ENCODE measurements at places on chromosomes 5 and 9.

DNA sequence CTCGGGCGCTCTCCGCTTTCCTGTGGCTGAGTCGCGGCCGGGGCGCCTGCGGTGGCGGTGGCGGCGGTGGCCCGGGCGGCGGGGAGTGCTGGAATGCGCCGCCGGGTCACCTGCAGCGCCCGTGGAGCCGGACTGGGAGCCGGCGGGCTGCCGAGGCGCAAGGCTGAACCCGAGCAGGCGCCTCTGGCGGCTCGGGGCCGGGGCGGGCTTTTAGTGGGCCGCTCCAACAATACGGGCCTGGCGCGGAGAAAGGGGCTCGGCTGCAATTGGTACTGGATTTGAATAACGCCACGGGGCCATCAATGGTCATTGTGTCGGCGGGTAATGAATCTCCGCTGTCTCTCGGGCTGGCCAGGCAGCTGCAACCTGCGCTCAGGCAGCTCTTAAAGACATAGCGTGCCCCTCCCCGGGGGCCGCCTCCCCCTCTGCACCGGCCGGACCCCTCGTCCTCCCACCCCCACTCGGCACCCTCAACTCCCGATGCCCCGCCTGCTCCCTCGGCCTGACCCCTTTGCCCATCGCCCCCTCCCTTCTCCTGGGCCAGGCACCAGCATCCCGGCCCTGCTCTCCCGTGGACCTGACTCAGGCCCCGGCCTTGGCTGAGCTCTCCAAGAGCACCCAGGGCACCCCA lies 22.1 kb downstream of the URM1 start:
- DNase-seq = no peak

DNA sequence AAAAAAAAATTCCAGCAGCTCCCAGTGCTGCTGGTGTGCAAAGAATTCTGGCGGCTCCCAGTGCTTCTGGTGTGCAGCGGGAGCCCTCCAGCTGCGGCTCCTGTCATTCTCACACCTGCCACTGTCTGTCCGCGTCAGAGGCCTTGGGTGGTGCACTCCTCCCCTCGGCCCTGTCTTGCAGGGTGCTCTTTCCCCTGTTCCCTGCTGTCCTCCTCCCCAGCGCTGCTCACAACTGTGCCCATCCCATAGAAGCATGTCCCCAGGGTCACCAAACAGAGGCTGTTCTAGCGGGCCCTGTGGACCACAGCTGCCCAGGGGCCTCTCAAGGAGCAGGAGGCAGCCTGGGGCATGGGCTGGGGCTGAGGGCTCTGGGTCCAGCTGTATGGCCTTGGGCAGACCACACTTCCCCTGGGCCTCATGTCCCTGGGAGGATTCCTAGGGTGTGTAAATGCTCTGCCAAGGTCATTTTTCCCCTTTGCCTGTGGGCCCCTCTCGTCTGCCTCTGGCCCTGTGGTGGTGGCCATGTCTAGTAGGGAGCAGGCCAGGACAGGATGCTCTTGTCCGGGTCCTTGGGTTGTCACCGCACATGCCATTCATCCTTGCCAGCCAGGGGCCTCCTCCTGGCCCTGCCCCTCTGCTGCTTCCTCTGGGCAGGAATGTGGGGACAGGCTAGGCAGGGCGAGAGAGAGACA lies 68.2 kb downstream of the PHF2 start:
- DNase-seq = no peak

DNA sequence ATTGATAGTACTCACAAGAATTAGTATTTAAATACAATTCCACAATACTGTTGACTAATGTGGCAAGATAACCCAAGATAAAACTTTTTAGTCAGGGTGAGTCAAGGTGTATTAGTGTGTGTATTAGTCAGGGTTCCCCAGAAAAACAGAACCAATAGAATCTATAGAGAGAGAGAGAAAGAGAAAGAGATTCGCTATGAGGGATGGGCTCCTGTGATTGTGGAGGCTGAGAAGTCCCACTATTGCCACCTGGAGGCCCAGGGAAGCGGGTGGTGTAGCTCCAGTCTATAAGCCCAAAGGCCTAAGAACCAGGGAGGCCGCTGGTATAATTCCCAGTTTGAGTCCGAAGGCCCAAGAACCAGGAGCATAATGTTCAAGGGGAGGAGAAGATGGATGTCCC lies 10.0 kb upstream of the SHISAL2B start:
- DNase-seq = no peak

GRCh38 chr5:1555011-1555807 lies 31.4 kb upstream of the LPCAT1 start:
- peak; percentile 63 for DNase-seq

GRCh38 chr5:169174923-169175322 lies 126.0 kb downstream of the SLIT3 start:
- DNase-seq = no peak

DNA sequence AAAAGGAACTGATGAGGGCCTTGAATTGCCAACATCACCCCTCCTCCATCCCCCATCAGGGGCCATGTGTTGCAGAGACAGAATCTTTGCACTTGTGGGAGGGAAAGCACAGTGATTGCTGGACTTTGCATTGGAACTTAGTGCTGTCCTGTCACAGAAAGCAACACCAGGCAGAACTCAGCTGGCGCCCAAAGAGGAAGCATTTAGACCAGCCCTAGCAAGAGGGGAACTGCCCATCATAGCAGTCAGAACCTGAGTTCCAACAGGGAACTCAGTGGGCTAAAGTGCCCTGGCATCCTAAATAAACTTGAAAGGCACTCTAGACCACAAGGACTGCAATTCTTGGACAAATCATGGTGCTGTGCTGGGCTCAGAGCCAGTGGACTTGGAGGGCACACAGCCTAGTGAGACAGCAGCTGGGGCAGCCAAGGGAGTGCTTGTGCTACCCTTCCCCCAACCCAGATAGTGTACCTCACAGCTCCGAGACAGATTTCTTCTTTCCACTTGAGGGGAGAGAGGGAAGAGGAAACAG lies 128.1 kb downstream of the ACTL7B start:
- DNase-seq = no peak

DNA sequence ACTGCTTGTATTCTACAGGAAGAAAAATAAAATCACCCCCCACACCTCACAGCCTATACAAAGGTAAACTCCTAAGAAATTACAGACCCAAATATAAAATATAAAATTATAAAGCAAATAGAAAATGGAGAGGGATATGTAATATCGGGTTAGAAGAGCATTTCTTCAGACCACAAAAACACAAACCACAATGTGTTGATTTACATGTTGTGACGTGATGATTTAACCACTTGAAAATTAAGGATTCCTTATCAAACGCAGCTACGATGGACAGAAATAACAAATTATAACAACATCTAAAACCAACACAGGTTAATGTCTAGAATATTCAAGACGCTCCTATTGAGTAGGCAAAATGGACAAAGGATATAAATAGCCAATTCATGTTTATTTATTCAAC lies 26.3 kb downstream of the SSBP2 start:
- DNase-seq = no peak

- no peak for DNase-seq
Observed at GRCh38 chr9:111253742-111254437, 76.1 kb downstream of the OR2K2 start.

GRCh38 chr5:155311721-155312120 lies 298.2 kb downstream of the KIF4B start:
- no peak for DNase-seq

GRCh38 chr5:3216386-3216785 lies 379.2 kb upstream of the IRX1 start:
- DNase-seq = no peak

- peak; percentile 39 for DNase-seq
Observed at GRCh38 chr9:75889977-75890471, 449 bp upstream of the PCSK5 start.

DNA sequence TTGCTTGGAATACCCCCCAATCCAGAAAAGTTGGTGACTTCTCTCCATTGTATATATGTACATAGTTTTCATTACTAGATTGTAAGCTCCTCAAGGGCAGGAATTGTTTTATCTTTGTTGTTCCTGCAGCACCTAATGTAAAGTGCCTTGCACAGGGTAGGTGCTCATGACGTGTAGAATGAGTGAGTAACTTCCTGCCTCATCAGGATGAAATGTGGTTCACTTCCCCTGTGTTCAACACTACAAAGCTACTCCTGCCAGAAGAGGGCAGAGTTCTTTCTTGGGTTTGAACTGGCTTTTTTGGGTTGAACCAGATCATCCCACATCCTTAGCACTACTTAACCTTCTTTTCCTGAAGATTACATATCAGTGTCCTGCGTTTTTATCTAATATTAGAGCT lies 23.9 kb downstream of the GTF3C4 start:
- no peak for DNase-seq

GRCh38 chr5:34708777-34709176 lies 52.6 kb downstream of the RAI14 start:
- DNase-seq = no peak

- DNase-seq = no peak
Observed at GRCh38 chr5:125492977-125493376, 746.5 kb upstream of the ZNF608 start.

GRCh38 chr5:73615085-73615484 lies 10.9 kb upstream of the ARHGEF28 start:
- DNase-seq = no peak

DNA sequence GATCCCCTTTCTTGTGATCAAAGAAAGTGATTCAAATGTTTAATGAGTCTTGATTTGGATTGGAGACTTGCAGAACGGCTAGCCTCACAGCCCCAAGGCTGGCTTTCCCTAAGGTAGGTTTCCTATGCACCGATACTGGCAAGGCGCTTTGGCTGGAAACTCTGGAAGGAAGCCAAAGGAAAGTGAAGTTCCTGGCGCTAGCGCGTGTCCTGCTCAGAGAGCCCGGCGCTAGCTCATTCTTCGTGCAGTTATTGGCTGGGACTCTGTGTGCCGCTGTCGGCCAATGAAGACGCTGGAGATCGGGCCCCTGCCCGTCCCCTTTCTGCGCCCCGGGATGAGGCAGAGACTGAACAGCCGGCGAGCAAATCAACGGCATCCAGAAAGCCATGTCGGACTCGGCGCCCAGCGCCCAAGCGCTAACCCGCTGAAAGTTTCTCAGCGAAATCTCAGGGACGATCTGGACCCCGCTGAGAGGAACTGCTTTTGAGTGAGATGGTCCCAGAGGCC lies at the start of gene PCDHGC3:
Gene PCDHGC3, plus strand, starts transcription at position 342 of the 507 bp plus-strand sequence. Its CDS starts 151 bp downstream, at position 493.
- peak; percentile 44 for DNase-seq

- no peak for DNase-seq
Observed at GRCh38 chr9:72996114-72996513, 43.3 kb upstream of the ALDH1A1 start.

GRCh38 chr5:127508644-127509373 lies 8.6 kb upstream of the PRRC1 start:
- DNase-seq = no peak

- no peak for DNase-seq
Observed at GRCh38 chr5:33462456-33462855, 21.7 kb downstream of the TARS1 start.

GRCh38 chr9:135139366-135139959 lies 52.0 kb downstream of the OLFM1 start:
- DNase-seq = no peak

GRCh38 chr9:113886933-113887332 lies 10.8 kb downstream of the ZNF618 start:
- DNase-seq = no peak

DNA sequence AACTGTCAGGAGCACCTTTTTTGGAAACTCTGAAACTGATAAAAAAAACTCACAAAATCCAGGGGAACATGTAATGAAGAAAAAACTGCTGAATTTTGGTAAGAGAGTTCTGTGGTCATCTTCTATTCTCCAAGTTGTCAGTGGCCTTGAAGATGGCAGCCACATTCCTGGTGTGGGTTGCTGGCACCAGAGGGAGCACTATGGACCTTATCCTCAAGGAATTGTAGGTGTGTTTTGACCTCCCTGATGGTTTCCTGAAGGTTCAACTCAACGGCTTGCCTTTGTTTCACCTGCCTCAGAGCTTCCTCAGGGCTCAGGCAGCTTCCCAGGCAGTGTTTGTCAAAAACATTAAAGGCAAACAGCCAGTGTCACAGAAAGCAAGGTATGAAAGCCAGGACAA lies 2.2 kb upstream of the SLC38A9 start:
- DNase-seq = no peak

GRCh38 chr5:140574165-140574564 lies 9.5 kb downstream of the SLC35A4 start:
- no peak for DNase-seq

DNA sequence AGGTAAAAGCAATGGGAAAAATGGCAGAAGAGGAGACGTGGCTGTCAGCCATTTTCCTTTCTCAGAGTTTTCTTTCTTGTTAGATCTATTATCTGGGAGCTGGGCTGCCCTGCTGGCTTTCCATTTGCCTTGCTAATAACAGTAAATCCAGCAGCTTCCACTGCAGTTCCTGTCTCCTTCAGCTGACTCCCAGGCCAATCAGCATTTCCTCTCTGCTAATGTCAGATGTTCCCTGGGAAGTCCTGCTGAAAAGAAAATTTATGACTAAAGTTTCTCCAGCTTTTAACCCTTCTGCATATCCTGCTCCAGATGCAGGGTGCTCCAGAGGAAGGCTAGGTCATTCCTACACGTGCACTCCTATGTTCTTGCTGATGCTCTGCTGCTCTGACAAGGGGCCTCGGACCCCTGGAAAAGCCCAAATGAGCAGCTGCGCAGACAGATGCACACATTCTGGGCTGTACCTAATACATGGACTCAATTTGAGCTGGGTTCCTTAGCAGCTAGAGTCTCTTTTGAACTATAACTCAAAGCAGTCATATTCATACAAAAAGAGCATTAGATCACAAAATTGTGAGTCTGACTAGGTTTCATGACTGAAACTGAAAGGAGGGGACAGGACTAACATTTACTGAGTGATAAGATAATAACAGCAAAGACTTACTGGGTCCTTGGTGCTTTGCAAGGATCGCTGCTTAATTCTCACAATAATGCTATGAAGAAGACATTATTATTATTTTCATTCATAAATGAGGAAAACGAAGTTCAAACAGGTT lies 182.2 kb downstream of the MAPKAP1 start:
- no peak for DNase-seq

- DNase-seq = no peak
Observed at GRCh38 chr9:86639899-86640379, 285.7 kb upstream of the TUT7 start.

- no peak for DNase-seq
Observed at GRCh38 chr5:10736354-10736753, 24.7 kb downstream of the DAP start.

DNA sequence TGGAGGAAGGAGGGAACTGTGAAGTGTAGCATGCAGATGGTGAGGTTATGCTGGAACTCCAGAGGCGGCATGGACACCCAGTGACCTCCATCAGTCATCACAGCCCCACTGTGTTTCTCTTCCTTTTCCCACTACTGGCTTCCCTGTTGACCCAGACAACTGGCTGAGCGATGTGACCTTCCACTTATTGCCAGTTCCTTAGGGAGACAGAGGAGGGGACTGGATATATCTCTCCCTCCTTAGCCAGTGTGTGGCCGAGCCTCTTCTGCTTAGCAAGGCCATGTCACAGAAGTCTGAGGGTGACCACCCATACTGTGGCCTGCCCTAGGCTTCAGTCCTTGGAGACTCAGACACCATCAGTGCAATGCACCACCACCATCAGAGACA lies 3.0 kb upstream of the PHYKPL start:
- no peak for DNase-seq

GRCh38 chr9:105833271-105833975 lies 139.1 kb downstream of the TMEM38B start:
- DNase-seq = no peak

GRCh38 chr9:7676609-7677156 lies 122.9 kb downstream of the DMAC1 start:
- no peak for DNase-seq

All from NCI-H748 treated with DMSO at 0.1 percent for 48 hours (cell line).